Epithelial cell of alveolus of lung (primary cell): ENCODE measurements at places on chromosomes 16 and 17. TPM values are rescaled to one million over a fixed set of nuclear protein-coding genes. Genes with fewer than 3 reads are reported as not detected.

MYADML2 gene
- not detected in 2 replicates for total RNA-seq

SYT17 gene
- total RNA-seq, result 1.3 and 3.7 TPM in 2 replicates

KRT28 gene
- not detected in 2 replicates for total RNA-seq

SLC6A4 gene
- 0.32 TPM in 1 of 2 replicates, not detected in the other for total RNA-seq

SLFN12L gene
- 0.13 TPM in 1 of 2 replicates, not detected in the other for total RNA-seq

C1QL1 gene
- total RNA-seq, result 1.4 and 2.2 TPM in 2 replicates

TRPV3 gene
- 0.08 and 0.13 TPM in 2 replicates for total RNA-seq

IL4R gene
- total RNA-seq, result 55.4 and 56.1 TPM in 2 replicates

SOST gene
- total RNA-seq, result not detected in 2 replicates

HOXB1 gene
- total RNA-seq, result not detected in 2 replicates

HES7 gene
- total RNA-seq, result 0.78 and 1.4 TPM in 2 replicates

SGCA gene
- total RNA-seq, result 0.32 TPM in 1 of 2 replicates, not detected in the other

PRSS27 gene
- 0.13 and 4.7 TPM in 2 replicates for total RNA-seq

CA5A gene
- not detected in 2 replicates for total RNA-seq

MT1M gene
- 10.9 and 12.5 TPM in 2 replicates for total RNA-seq

TP53TG3 gene
- not detected in 2 replicates for total RNA-seq

HNF1B gene
- 0.13 TPM in 1 of 2 replicates, not detected in the other for total RNA-seq

IRX5 gene
- total RNA-seq, result 1.3 TPM in 1 of 2 replicates, not detected in the other

MYBBP1A gene
- 35.1 and 54.8 TPM in 2 replicates for total RNA-seq

USP36 gene
- 9.2 and 17.7 TPM in 2 replicates for total RNA-seq

CTRB2 gene
- total RNA-seq, result not detected in 2 replicates

TAT gene
- not detected in 2 replicates for total RNA-seq

C16orf92 gene
- not detected in 2 replicates for total RNA-seq

DRC3 gene
- 0.40 and 1.4 TPM in 2 replicates for total RNA-seq

IGSF6 gene
- total RNA-seq, result not detected in 2 replicates

SLC5A10 gene
- not detected in 2 replicates for total RNA-seq

KRT24 gene
- total RNA-seq, result not detected in 2 replicates

KRT31 gene
- total RNA-seq, result not detected in 2 replicates

CNTNAP4 gene
- not detected in 2 replicates for total RNA-seq

GAS2L2 gene
- not detected in 2 replicates for total RNA-seq
